ENCODE measurements at places on chromosomes 7 and 10.

GRCh38 chr10:125091891-125092290 is 68.5 kb downstream of the CTBP2 start:
- DNase-seq: no peak

GRCh38 chr7:117830422-117830954 is 42.8 kb downstream of the CTTNBP2 start:
- no peak for DNase-seq

- no peak for DNase-seq
Observed at GRCh38 chr10:92851003-92851402, 2.7 kb downstream of the EXOC6 start.

DNA sequence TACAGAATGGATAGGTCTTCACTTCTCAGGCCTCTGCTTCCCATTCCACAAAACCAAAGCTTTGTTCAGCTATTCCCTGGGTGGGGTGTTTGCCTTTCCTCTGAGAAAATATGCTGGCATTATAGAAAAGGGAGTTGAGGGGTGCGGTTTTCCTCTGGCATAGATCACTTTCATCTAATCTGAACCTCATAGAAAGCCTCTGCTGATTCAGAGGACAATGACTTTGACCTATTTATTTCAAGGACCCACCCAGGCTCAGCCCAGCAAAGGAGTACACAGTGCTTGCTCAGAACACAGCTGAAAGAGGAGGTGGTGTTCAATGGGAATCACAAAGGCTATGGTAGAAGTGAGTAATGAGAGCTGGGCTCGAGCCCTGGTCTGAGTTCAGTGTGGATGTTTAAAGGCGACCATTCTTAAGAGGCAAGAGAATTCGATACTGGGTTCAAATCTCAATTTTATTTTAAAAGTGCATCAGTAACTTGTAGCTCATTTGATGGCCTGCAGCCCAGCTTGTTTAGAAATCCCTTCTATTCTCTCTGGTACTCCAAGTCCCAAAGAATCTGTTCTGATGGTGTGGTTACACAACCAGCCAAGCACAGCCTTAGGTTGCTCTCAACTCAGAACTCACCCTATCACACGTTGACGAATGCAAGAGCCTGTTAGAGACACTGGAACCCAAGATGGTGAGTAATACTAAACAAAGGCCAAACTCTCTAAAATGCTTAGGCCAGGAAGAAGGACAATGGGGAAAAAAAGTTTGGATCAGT is 1012.8 kb downstream of the LRMDA start:
- no peak for DNase-seq

GRCh38 chr10:73095481-73096021 is 1.1 kb downstream of the P4HA1 start:
- DNase-seq: no peak

DNA sequence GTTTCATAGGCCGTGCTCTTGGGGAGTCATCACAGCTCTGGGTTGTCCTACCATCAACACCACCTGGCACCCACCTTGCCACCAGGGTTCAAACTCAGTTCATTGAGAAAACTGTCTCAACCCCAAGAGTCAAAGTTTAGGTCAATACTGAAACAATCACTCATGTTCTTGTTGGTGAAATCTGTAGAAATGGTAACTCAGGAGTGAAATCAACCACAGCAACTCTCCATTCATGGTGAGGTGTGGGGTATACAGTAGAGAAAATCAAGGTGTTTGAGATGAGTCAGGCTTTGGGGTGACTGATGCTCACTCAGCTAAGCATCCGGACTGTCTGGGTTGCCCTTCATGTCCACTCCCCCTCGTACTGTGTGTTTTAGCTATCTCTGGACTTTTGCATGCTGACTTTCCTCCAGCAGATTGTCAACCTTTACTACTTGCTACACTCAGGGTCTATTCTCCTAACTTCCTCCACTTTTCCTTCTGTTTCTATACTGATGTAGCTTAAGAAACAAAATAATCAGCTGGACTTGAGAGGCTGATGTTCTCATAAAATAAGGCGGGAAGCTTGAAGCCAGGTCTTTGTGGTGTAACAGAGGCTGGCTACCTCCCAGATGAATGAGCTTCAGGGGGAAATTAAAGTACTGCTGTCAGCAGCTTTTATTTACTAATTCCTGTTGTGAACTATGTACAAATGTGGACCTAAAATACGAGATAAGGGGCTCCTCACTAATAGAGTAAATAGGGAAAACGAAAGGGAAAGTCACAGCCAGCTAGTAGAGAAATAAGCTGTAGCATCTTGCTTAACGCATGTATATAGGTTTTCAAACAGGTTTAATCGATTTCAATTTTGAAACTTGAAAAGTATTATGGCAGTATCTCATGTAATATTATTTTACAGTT is 173.6 kb upstream of the AKR1E2 start:
- no peak for DNase-seq

- DNase-seq: no peak
Observed at GRCh38 chr10:105857268-105858264, 1216.5 kb downstream of the SORCS3 start.

DNA sequence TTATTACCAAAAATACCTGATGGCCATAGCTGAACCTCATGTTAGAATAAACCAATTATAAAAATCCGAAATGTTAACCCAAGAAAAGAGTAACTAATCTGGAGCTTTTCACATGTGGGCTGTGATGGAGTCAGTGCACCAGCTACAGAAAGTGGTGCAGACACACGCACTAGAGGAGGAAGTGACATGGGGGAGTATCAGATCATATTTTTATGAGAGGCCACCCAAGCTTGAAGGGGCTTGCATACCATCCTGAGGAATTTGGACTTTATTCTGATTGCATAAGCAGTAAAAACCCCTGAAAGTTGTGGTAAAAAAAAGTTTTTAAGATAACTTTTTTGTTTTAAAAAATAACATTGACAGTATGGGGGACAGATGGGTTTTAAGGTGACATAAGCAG is 1148.5 kb upstream of the CELF2 start:
- no peak for DNase-seq

DNA sequence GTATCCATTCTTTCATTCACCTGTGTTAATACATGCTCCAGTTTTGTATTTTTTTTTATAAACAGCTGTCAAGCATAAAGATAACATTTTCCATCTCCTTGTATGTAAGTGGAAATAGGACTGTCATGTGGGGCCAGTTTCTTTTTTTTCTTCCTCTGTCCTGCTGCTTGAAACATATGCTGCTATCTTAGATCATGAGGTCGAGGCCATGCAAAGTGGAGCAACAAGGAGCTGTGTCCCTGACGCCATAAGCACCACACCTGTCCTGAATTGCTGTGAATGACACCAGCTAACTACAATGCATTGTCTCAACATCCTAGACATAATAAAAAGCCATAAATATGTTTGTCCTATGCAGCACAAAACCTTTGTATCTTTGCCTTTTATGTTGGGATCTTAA is 37.7 kb upstream of the SLC26A4 start:
- no peak for DNase-seq
